Activated T-cell treated with anti-CD3 and anti-CD28 coated beads, Interleukin-2, amount 50 U/mL, for 1 hour (primary cell): ENCODE measurements at places on chromosomes 12 and 14.

DNA sequence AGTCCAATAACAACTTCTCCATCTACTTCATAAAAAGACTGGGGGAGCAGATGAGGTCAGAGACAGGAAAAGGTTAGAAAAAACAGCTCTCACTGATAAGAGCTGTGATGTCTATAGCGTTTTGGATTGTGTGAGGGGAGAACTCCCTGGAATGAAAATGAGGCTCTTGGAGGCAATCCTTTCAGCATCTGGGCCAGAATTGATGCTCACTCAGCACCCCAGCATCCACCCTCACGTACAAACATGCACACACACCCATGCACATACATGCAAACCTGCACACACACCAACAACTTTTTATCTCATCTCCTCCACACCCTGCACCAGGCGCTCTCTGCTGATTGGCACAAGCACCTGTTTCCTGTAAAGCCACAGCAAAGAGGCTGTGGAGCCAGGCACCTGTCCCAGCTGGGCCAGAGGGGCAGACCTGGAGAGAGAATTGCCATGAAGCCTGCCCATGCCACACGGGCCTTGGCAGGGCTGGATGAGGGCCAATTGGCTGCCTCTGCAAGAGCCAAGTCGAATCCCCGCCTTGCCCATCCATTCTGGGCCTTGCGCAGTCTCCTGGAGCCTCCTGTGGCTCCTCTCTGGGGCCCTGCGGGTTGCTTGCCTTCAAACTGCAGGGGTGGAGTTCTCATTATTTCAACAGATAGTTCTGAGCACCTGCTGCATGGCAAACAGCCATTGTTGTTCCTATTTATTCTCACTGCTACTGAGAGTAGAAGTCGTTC, 53.1 kb downstream of the SYNE3 start:
- DNase-seq = peak; percentile 51

GRCh38 chr14:30943694-30944093, 69.3 kb downstream of the COCH start:
- DNase-seq = no peak

DNA sequence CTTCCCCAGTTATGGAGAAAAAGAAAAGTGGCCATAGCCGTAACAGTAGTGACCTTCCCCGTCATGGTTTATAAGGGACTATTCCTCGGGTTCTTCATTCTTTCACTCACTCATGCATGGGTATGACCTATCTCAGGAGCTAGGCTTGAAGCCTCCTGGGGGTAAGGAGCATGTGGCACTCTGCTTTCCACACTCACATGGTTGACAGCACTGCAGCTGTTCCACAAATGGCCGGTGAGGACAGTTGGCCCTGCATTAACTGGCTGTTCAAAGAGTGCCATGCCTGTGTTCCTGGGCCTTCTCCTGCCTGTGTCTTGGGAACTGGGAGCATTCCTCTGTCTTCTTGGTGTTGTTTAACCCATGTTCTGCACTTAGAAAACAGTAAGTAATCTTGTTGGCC, 66.2 kb upstream of the PNMA1 start:
- no peak for DNase-seq

DNA sequence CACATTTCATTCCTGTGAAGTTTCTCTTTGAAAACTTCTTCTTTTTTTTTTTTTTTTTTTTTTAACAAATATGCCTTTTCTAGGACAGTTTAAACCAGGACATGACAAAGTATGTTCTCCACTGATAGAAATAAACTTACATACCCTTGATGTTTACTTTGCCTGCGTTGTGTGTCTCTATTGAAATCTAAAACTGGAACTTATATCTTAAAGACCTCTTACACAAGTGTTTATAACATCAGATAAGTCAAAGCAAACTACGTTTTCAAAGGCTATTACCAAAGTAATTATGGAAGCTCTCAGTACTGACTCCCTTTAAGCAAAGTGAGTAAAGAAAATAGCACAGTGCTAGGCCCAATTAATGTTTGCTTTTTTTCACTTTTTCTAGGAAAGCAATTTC, 30.6 kb upstream of the ISM2 start:
- no peak for DNase-seq
